ENCODE measurements at places on chromosomes 1 and 21.

DNA sequence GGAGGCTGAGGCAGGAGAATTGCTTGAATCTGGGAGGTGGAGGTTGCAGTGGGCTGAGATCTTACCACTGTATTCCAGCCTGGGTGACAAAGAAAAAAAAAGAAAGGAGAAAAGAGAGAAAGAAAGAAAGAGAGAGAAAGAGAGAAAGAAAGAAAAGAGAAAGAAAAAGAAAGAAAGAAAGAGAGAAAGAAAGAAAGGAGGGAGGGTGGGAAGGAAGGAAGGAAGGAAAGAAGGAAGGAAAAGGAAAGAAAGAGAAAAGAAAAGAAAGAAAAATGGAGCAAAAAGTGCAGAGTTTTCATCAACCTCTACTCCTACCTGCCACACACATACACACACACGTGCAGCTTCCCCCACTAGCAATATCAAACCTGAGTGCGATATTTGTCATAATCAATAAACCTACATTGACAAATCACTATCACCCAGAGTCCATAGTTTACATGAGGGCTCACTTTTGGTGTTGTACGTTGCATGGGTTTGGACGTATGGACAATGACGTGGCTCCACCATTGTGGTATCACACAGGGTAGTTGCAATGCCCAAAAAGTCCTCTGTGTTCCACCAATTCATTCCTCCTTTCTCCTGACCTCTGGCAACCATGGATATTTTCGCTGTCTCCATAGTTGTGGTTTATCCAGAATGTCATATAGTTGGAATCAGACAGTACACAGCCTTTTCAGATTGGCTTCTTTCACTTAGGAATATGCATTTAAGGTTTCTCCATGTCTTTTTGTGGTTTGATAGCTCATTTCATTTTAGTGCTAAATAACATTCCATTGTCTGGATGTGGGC lies 36.5 kb downstream of the EVA1C start:
- no peak for DNase-seq

GRCh38 chr1:247453245-247453644 lies 4.7 kb downstream of the OR2B11 start:
- no peak for DNase-seq

- peak; percentile 49 for DNase-seq
These were observed 1.3 kb downstream of the TGFBR3 start for GRCh38 chr1:91884459-91885212.

- no peak for DNase-seq
These were observed 22.7 kb upstream of the PRKACB start for GRCh38 chr1:84121360-84121759.

DNA sequence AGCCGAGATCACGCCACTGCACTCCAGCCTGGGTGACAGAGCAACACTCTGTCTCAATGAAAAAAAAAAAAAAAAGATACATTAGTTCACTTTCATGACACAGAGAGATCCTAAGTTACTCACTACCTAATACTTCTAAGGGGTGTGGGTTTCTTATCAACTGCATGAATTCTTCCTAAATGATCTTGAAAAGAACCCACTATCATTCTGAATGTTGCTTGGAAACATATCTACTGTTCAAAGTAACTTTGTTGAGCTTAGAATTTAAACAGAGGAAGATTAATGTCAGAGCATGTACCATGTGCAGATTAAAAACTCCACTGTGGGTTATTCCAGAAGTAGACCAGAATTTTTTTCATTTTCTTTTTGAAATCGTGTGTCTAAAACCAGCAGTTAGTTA lies 241.5 kb downstream of the LTN1 start:
- no peak for DNase-seq

DNA sequence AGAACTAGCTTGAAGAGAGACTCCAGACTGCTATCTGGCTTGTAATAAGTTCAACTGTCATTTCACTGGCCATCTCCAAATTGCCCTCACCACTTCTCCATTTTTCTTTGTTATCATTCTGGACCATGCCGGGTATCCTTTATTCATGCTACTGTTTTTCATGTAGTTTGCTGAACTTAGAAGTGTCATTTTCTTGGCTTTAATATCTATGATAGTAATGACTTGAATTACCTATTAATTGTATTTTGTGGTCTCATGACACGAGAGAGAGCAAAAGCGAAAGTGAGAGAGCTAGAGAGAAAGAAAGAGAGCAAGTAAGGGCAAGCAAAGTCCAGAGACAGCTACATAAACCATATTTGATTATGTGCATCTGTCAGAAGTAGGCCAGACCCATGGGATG lies 184.9 kb upstream of the ATP1B1 start:
- no peak for DNase-seq

DNA sequence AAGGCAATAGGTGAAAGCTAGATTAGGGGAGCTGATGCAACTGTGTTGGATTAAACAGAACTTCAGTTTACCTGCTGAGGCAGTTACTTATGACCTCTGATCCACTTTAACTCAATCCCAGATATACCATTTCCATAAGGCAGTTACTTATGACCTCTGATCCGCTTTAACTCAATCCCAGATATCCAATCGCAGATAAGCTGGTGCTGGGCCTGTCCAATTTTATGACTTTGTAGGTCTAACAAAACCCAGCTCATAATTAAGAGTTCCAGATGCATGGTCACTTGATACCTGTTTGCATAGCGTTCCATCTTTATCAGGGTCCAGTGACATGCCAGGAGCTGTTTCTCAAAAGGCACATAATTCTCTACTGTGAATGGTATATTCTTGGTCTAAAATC lies 396.0 kb downstream of the AGBL4 start:
- no peak for DNase-seq

DNA sequence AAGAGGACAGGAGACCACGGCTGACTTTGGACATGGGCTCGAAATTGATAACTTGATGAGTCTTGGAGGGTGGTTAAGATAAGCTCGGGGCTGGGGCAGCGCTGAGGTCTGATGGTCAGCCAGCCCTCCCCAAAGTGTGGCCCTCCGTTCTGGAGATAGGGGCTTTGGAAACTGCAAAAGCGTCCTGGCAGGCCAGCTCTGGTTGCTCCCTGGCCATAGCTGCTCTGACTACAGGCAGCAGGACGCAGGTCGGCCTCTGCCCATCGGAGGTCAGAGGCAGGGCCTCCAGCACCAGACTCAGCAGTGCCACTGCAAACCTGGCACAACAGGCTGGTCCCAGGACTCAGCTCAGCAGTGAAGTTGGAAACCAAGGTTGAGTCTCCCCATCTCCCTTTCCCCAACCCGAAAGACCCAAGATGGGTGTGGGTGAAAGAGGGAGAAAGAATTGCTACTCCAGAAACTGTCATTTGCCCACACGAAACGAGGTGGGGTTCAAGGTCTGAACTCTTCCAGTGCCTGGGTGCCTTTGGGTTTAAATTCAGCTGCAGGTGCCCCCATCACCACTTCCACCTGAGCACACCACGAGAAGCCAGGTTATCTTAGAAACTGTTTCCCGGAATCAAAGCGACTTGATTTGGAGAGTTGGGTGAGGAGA lies 4.8 kb downstream of the SIM2 start:
- no peak for DNase-seq

- no peak for DNase-seq
These were observed 39.4 kb downstream of the C1orf21 start for GRCh38 chr1:184426278-184426674.

- DNase-seq, result no peak
These were observed at the start of gene RXRG for GRCh38 chr1:165444897-165445370. TSS of gene RXRG (minus strand) at chr1:165445126. CDS start at chr1:165444893, 233 bp downstream.

DNA sequence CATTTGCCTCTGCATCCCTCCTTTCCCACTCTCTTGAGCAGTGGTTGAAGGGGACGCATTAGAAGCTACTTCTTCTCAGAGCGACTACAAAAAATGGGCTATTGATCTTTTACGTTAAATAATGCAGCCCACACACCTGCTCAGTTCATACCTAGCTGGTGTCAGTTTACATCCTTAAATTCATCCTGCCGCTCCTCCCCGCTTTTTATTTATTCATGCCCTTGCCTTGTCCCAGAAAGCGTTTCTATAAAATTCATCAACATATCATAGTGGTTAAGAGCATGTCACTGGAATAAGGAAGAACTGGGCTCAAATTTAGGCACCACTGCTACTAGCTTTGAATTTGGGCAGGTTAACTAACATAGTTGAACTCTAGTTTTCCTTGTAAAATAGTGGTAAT lies 66.0 kb upstream of the TINAGL1 start:
- DNase-seq, result no peak

GRCh38 chr1:43315963-43316737 lies 15.4 kb downstream of the TIE1 start:
- DNase-seq, result no peak

DNA sequence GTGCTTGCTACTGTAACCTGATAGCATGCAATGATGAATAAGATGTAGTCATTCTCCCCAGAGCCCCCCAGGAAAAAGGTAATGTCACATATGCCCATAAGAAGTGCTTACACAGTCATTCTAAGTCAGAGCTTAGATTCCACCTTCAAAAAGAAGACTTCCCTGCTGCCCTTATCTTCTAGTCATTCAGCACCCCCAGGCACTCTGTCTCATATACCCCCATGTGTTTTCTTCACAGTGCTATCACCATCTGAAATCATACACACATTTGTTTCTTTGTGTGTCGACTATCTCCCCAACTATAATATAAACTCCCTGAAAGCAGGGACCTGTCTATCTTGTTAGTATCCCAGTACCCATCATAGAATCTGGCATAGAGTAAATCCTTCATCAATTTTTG lies 16.2 kb upstream of the OTUD3 start:
- no peak for DNase-seq

DNA sequence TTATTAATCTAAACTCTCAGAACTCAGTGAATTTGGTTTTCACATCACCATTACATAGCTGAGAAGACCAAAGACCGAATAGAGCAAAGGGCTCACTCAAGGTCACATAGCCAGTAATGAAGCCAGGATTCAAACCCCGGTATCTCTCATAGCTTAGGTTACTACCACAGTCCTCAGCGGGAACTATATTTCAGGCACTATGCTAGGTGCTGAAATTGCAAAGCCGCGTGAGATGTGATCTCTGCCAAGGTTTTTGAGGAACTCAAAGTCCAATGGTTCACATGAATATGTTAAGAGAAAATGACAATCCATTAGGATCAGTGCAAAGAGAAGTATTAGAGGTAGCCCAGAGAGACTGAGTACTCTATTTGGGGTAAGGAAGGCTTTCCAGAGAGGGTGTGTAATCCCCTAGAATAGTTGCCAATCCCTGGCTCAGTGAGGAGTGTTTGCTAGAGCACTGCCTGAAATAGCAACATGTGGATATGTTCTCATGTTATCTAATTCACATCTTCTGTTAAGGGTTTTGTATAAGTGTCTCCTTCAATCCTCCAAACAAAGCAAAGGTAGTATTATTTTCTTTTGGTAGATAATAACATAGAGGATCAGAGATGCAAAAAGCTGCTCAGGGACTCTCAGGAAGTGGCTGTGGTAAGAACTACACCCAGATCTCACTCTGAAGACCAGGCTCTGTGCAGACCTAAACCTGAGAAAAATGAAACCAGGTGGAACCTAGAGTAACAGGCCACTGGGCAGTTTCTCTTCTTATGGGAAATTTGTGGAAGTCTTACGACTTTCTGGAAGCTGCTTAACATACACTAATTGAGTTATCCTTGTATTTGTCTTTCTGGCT lies 93.1 kb upstream of the C8B start:
- DNase-seq, result no peak

- no peak for DNase-seq
These were observed 60.6 kb downstream of the SCCPDH start for GRCh38 chr1:246784621-246785493.

DNA sequence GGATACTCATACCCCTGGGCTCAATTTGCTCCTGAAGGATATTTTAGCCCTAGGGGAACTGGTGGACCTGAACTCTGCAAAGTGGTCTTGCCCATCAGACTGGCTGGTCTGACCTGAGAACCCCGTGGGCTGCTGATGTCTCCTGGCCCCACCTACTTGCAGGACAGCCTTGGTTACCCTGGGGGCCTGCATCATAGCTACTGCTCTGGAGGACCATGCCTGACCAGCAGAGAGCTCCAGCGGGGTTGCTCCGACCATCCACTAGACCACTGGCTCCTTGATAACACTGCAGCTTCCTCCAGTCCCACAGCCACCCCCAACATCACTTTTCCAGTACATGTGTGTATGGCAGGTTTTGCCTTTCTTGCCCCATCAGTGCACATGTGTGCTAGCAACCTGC lies 331.6 kb upstream of the BRINP3 start:
- DNase-seq, result no peak

DNA sequence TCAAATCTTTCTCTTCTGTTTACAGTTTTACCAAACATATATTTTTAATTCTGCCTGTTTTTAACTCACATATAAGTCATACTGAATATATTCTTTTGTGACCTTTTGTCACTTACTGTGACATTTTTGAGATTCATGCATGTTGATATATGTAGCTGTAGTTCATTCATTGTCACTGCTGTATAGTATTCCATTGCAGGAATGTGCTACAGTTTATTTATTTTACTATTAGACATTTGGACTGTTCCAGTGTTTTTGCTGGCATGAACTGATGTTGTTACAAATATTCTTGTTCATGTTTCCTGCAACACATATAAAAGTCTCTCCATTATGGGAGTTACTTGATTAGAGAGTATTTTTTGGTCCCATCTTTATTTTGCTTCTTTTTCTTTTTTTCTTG lies 174.9 kb downstream of the DHRS3 start:
- DNase-seq, result no peak

DNA sequence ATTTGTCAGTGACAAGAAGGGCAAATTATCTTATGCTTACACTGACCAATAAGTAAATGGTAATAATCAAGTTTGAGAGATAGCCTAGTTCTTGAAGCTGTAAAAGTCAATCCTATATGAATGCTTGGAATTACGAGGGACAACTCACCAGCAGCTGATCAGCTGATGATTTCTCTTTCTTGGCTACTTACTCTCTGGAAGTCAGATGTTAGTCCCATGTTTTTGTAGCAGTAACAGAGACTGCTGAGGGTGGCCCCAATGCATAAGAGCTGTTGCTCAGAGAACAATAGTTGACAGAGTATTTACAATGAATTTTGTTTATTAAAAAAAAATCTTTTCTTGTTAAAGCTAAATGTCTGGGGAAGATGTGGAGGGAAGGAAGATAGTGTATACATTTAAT lies 39.3 kb downstream of the CD160 start:
- no peak for DNase-seq

DNA sequence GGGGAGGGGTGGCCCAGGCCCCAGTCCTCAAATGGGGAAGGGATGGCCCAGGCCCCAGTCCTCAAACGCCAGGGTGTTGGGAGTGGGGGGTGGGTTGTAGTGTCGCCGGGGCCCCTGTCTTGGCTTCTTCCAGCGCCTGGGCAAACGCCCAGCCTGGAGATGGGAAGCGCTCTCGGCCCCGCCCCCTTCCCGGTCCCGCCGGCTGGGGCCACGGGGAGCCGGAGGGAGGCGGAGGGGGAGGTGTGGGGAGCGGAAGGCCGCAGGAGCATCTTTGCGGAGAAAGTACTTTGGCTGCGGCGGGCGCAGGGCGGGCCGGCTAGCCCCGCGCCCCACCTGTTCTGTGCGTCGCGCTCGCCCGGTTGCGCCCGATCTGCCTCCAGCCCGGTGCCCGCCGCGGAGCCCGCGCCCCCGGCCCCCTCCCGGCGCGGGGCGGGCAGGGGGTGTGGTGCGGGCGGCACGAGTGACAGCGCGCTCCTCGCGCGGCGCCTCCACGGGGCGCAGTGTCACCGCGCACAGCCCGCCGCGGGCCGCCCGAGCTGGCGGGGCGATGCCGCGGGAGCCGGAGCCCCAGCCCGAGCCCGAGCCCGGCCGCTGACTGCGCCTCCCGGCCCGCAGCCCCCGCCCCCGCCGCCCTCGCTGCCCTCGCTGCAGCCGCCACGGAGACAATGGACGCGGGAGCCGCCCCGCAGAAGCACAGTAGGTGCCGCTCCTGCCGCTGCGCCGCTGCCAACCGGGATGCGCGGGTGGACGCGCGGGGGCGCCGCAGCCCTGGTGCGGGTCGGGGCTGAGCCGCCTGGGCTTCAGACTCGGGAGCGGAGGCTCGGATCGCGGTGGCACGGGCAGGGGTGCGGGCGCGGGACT lies 31.1 kb upstream of the PEX10 start:
- DNase-seq, result peak; percentile 12

Data from activated CD4-positive, alpha-beta T cell treated with anti-CD3 and anti-CD28 coated beads, Interleukin-2, Interleukin-4, amounts not matched to agents 100 ng/mL and 50 ng/mL, durations not matched to agents 16 hours and 8 hours (primary cell).